ENCODE measurements at places on chromosomes 12 and 14. TPM values are rescaled to one million over a fixed set of nuclear protein-coding genes. Genes with fewer than 3 reads are reported as not detected.

The RPL10L gene
- not detected for total RNA-seq

The FITM1 gene
- total RNA-seq = 0.94 TPM

The MEG3 gene
- 389 TPM for total RNA-seq

The TBX5 gene
- not detected for total RNA-seq

The EPYC gene
- not detected for total RNA-seq

The B4GALNT3 gene
- total RNA-seq = 4.7 TPM
